ENCODE measurements at places on chromosomes 1 and 21. TPM values are rescaled to one million over a fixed set of nuclear protein-coding genes. Genes with fewer than 3 reads are reported as not detected.

The PGBD5 gene
- total RNA-seq: not detected

The C1orf87 gene
- not detected for total RNA-seq

The TMIGD3 gene
- not detected for total RNA-seq

The C8A gene
- not detected for total RNA-seq

The CD247 gene
- total RNA-seq: 118 TPM

The GUCA2A gene
- not detected for total RNA-seq

The IGSF9 gene
- total RNA-seq: not detected

The CYP2J2 gene
- 2.7 TPM for total RNA-seq

The CLCNKB gene
- not detected for total RNA-seq

The RGS5 gene
- total RNA-seq: 7.7 TPM

The GALE gene
- total RNA-seq: 43.6 TPM

The SRGAP2B gene
- 24.4 TPM for total RNA-seq

The RASSF5 gene
- 239 TPM for total RNA-seq

The OR2G3 gene
- total RNA-seq: not detected

The AGT gene
- not detected for total RNA-seq

The UTS2 gene
- total RNA-seq: not detected

The HAPLN2 gene
- total RNA-seq: 3.8 TPM

The OR2L3 gene
- total RNA-seq: not detected

The MYCBP gene
- total RNA-seq: 42.9 TPM

The AIDA gene
- 52.9 TPM for total RNA-seq

The ZBTB7B gene
- total RNA-seq: 184 TPM

The ZBTB37 gene
- 21.4 TPM for total RNA-seq

The LEFTY1 gene
- 0.54 TPM for total RNA-seq

The F3 gene
- not detected for total RNA-seq

The MNDA gene
- not detected for total RNA-seq

The RRP15 gene
- total RNA-seq: 18.8 TPM

The ANGPTL3 gene
- not detected for total RNA-seq

The LGALS8 gene
- total RNA-seq: 132 TPM

The RPL5 gene
- 1,289 TPM for total RNA-seq

The CSF3R gene
- total RNA-seq: 0.61 TPM

The RBM11 gene
- 7.4 TPM for total RNA-seq

The FCGR1A gene
- not detected for total RNA-seq

The FTCD gene
- total RNA-seq: 0.39 TPM

The APOBEC4 gene
- not detected for total RNA-seq

The PLEKHA6 gene
- total RNA-seq: 2.6 TPM

The ABCG1 gene
- total RNA-seq: 15.4 TPM

The FCRL5 gene
- total RNA-seq: not detected

The ANKRD65 gene
- total RNA-seq: not detected

The ADGRL4 gene
- not detected for total RNA-seq

The CCDC181 gene
- total RNA-seq: not detected

The VTCN1 gene
- total RNA-seq: not detected

Data from activated naive CD4-positive, alpha-beta T cell treated with anti-CD3 and anti-CD28 coated beads, Interleukin-2, amount 50 U/mL, for 72 hours (primary cell).